ENCODE measurements at places on chromosomes 3 and 15. TPM values are rescaled to one million over a fixed set of nuclear protein-coding genes. Genes with fewer than 3 reads are reported as not detected.

GRCh38 chr15:69854001-69854400, 243.7 kb downstream of the TLE3 start:
- DNase-seq = no peak

The BCL2A1 gene
- total RNA-seq = not detected

- DNase-seq = peak; percentile 37
Measured at GRCh38 chr3:194760494-194761137, 74.9 kb downstream of the FAM43A start.

GRCh38 chr3:32614956-32615355, 44.3 kb upstream of the DYNC1LI1 start:
- DNase-seq = peak; percentile 49

The PAQR5 gene
- total RNA-seq = 16.7 TPM

DNA sequence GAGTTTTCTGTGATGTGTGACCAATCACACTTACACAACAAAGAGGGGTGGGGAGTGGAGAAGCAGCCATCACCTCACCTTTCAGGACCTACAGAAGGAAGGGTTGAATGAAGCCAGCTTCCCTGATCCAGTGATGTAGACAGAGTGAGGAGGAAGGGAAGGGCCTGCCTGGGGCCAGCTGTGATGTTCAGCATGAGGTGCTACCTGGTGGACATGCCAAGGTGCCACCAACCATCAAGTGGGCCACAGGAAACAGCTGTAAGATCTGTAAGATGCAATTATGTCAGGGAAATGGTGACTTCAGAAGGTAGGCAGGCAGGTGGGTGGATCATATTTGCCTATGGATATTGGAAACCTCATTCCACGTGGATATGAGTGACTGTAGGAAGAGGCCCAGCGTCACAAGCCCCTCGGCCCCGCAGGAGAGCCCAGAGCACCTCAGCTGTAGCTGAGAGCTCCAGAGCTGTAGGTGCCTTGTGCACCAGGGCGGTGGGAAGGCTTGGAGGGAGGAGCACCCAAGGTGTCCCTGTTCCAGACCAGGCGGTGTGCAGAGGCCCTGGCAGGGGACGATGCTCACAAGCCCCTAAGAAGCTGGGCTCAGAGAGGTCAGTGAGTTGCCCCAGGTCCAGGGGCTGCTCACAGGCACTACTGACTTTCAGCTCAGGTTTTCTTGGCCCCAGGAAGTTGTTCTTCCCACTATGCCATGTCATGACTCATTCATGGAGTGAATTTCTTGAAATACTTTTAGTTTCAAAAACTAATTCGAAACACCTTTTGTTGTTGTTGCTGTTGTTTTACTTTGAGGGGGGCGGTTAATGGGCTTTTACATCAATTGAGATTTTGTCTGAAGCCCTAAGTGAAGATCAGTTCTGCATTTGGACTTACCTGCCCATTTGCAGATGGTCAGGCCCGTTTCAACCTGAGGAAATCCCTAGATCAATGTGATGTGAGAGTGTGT, 94.2 kb upstream of the ALDH1A3 start:
- peak; percentile 8 for DNase-seq

Data from MCF 10A (cell line).